ENCODE measurements at places on chromosomes 6 and 20. TPM values are rescaled to one million over a fixed set of nuclear protein-coding genes. Genes with fewer than 3 reads are reported as not detected.
A peak's percentile ranks its signal among the peaks of the same experiment; 100 is the strongest.

GTSF1L gene
- polyA plus RNA-seq = not detected

APCDD1L gene
- polyA plus RNA-seq = 0.46 TPM

BTNL2 gene
- not detected for polyA plus RNA-seq

KHDC1L gene
- polyA plus RNA-seq = not detected

SEL1L2 gene
- not detected for polyA plus RNA-seq

TAAR2 gene
- polyA plus RNA-seq = not detected

HTR1B gene
- not detected for polyA plus RNA-seq

RPL7L1 gene
- polyA plus RNA-seq = 90.6 TPM

MAN1A1 gene
- 25.9 TPM for polyA plus RNA-seq

LHFPL5 gene
- polyA plus RNA-seq = not detected

DNA sequence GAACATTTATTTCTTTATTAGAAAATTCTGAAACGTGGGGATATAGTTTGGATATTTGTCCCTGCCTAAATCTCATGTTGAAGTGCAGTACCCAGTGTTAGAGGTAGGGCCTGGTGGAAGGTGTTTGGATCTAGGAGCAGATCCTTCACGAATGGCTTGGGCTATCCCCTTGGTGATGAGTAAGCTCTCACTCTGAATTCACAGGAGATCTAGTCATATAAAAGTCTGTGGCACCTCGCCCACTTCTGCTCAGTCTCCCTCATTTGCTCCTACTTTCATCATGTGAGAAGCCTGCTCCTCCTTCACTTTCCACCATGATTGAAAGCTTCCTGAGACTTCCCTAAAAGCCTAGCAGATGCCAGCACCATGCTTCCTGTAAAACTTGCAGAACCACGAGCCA lies 96.8 kb upstream of the GJE1 start:
- DNase-seq = no peak

DNA sequence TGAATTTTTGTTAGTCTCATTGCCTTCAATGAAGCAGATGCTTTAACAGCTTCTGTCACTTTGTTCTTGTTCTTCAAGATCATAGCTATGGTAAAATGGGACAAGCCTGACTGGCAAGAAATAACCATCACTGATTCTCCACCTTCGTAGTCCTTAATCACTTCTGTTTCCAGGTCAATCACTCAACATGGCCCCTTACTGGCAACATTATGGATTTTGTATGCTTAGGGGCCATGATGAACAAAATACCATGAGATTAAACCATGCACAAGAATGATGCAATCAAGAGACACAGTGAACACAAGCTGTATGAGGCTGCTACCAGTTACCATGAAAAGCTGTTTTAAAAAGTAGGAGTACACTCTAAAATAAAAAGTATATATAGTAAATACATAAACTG lies 32.8 kb downstream of the ADNP start:
- no peak for DNase-seq

DNA sequence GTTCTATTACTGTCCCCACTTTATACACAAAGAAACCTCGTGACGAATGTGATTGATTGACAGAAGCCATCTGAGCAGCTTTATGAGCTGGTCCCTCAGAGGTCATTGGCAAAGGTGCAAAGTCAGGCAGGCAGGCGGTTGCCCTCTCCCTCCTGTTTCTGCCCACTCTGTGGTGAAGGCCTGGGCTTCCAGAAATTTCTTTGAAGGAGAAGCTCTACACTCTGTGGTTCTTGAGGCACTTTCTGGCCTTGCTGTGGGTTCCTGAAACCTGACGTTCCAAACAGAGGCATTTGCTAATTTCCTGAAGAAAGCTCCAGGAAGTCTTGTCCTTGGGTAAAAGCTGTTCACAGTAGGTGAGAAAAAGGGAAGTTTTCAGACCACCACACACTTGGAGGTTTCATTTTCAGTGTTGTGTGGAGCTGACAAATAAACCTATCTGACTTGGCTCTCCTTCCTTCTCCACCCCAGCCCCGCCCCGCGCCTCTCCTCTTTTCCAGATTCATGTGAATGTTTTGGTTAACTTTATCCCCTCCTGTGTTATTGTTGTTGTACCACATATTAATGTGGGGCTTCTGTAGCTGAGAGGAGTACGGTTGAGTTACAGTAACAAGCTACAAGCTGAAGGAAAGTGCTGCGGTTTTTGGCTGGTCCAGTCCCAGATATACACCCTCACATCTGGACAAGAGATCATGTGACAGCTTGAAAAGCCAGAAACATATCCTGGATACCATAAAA lies 274.1 kb downstream of the CLIC5 start:
- DNase-seq = no peak

GRCh38 chr6:33314943-33315792 lies 1.3 kb upstream of the TAPBP start:
- DNase-seq = peak; percentile 76

DNA sequence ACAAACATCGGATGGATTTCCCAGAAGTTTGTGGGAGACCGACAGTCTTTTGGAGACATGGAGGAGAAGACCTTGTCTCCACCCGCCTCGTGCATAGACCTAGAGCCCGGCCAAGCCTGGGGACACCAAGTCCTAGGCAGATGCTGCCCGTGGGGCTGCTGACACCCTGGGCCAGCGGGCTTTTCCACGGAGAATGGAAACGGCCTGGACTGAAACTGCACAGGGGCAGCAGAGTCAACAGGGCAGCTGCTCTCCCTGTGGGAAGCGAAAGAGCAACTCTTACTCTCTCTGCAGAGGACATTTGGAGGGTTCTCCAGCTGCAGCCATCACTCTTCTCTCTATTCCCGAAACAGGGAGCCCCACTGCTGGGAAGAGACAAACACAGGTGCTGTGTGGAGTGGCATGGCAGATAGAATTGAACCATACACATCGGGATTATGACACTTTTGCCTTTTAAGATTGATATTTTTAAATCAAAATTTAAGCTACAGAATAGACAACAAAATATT lies 401.2 kb downstream of the THBS2 start:
- no peak for DNase-seq

GRCh38 chr6:18076231-18076630 lies 46.2 kb downstream of the NHLRC1 start:
- no peak for DNase-seq

DNA sequence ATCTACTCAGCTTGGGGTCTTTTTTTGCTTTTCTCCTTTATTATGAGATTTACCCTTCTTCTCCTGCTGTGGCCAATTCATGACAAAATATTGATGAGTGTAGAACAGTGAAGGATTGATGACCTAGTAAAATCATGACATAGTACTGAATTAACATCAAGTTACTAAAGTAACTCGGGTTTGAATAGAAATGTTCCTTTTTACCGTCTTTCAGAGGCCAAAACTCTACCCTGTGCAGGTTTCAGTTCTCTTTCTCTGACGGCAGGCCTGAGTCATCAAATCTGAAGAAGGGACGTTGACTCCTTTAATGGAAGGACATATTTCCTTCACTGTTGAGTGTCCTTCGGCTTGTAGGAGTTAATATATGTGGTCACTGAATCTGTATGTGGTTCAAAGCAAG lies 80.7 kb downstream of the RREB1 start:
- DNase-seq = no peak

- DNase-seq = no peak
Observed at GRCh38 chr6:163577404-163577803, 162.9 kb downstream of the QKI start.

- no peak for DNase-seq
Observed at GRCh38 chr6:29619578-29620160, 13.3 kb downstream of the GABBR1 start.

DNA sequence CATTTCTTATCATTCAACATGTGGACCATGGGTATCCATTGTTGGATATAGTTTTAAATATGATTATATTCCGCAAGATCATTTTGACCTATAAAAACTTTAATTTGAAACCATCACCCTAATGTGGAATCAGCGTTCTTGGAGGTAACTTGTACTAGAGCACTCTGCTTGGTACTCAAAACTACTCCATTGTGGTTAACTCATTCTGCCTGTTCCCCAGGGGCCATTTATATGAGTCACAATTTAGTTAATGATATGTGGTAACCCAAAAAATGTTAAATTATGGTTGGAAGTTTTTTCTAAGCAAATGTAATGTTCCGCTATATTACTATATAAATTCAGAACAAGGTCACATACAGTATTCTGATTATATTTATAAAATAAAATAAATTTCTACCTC lies 109.3 kb downstream of the TRDN start:
- DNase-seq = no peak

DNA sequence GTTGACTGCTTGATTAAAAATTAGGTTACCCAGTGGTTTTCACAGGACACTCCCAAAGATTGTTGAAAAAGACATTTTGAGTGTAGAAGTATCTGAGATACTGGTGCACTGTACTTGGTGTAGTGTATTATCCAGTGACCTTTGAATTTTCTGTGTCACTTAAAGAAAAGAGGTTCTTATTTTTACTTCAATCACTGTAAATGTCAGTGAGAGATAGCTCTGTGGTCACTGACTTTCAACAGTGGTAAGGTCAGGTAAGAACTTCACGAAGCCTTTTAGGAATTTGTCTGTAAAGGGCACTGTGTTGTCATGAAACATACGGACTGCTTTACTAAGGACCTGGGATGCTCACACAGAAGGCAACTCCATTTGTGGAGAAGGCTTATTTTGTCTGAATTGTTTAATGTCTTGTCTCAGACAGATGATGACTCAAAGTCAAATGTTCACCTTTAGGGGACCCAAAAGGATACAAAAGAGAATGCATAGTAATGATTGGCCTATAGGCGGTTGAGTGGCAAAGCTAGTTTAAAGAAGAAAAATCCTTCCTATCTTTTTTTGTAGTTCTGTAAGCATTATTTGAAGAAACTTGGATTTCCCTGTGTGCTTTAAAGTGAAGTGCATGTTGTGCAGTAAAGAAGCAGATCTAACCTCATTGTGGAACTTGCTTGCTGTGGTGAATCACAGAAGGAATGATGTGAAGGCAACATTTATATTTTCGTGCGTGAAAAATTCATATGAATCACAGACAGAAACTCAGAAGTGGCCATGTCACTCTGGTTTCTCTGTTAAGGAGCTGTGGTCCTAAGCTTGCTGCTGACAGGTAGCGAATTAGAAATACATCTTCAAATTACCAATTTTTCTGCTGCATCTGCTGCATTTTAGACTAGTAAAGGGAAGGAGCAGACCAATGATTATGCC lies 47.3 kb downstream of the ZFAND3 start:
- no peak for DNase-seq

GRCh38 chr20:19740512-19740911 lies 17.5 kb upstream of the RIN2 start:
- no peak for DNase-seq

DNA sequence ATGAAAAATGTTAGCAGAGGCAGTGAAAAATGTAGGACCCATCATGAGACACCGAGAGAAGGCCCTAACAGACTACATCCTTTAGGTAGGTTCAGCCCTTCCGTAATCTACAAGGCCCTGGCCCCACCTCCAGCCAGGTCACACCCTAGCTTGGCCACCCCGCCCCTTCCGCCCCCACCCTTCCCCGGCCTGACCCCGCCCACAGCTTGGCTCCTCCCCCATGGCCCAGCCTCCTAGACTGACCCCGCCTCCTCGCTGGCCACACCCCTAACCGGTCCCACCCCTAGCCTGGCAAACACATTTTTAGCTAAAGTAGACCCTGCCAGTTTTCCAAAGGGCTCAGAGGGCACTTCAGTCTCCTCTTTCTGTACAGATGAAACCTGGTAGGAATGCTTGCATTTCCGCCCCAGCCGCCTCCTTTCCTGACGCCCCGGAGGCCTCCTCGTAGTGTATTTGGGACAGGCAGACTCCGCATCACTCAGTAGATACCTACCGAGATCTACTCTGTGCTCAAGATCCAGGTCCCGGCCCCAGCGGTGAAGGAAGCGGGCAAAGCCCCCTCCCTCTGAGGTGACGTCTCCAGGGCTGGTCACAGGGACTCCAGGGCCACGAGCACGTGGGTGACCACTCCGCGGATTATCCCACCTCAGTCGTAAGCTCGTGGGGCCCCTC lies 443.5 kb downstream of the PREX1 start:
- DNase-seq = no peak

- DNase-seq = no peak
Observed at GRCh38 chr6:44041461-44042260, 85.6 kb downstream of the MRPL14 start.

GRCh38 chr6:147207351-147207750 lies 3.1 kb downstream of the STXBP5 start:
- peak; percentile 32 for DNase-seq

- no peak for DNase-seq
Observed at GRCh38 chr6:167285077-167285770, 5.9 kb upstream of the UNC93A start.

GRCh38 chr6:154358019-154358545 lies 1.5 kb upstream of the IPCEF1 start:
- DNase-seq = no peak

DNA sequence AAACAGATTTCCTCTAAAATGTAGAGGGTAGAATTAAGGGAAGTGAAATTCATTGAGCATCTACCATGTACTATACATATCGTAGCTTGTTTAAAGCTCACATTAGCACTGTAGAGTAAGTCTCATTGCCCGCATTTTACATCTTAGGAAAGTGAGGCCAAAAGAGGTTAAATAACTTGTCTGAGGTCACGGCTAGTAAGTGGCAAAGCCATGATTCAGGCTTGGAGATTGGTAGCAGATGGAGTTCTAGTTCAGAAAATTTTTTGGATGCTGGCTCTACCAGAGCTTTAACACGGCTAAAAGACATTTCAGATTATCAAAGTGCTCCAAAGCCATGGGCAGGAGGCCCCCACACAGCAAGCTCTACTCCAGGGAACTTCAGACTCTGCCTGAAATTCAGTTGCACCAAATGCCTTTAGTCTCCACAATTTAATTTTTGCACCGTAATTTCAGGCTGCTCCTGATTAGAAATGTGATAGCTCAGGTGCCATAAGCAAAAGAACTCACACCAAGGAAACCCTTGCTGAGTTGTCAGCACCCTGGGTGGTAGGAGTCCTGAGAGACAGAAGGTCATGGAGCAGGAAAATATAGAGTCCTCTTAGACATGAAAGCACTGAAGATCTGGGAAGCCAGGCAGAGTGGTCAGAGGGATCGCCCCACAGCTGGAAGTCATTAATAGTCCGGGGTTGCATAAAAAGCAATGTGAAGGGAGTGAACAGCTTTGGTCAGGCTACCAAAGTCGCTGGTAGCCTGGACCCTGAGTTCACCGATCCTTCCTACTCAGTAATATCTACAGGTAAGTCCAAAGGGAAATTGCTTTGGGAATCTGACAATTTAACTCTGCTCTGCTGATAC lies 55.2 kb upstream of the ASIP start:
- DNase-seq = no peak

DNA sequence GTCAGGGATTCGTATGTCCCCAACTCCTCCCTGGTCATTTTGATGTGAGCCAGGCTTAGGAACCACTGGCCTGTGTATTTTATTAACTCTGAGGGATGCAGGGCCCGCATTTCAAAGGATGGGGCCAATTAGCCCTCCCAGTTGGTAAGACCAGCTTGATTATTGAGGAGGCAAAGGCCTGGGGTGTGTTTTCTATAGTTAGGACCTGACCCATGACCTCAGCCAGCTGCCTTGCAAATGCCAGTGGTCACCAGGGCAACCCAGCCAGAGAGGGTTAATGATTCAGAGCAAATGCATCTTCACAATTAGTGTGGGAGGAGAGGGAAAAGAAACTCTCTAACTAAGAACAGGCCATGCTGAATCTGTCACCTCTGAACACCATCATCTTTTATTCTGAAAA lies 835.4 kb downstream of the MAFB start:
- DNase-seq = no peak
